ENCODE measurements at places on chromosomes 16 and 17.

- DNase-seq = no peak
These were observed 98.5 kb downstream of the ZNF778 start for GRCh38 chr16:89315791-89316581.

DNA sequence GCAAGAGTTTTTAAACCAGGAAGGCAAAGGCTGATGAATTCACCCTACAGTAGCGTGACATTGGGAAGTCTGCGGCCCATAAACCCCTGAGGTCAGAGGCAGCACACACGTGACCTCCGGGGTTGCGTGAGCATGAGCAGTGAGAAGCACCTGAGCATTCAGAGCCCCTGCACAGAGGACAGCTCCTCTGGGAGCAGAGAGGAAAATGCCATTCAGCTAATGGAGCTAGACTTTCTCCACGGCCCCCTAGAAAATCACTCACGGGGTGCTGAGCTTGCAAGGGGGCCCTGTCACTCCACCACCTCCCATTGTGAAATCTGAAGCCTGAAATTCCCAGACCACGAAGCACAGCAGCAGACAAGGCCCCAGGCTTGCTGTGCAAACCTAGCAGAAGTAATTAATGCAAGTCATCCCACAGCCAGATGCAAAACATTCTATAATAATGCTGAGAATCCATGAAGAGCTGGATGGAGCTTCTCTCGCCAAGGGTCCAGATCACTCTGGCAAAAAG lies 114.9 kb upstream of the RCVRN start:
- DNase-seq = no peak

DNA sequence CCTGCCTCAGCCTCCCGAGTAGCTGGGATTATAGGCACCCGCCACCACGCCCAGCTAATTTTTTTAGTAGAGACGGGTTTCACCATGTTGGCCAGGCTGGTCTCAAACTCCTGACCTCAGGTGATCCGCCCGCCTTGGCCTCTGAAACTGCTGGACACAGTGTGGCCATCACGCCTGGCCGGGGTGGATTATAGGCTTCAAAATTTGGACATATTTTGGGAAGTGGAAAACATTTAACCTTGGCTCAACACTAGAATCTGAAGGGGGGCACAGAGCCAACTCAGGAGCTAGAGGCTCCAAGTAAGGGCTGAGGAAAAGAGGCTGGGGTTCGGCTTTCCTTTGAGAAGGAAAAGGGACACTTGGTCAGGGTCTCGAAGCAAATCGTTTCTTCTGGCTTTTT lies 2.2 kb upstream of the CDK5R1 start:
- DNase-seq = no peak

GRCh38 chr16:68236826-68237242 lies 907 bp upstream of the ESRP2 start:
- DNase-seq = no peak

Data from DMS79 treated with DMSO at 0.1 percent for 48 hours (cell line).